ENCODE measurements at places on chromosomes 7 and 10. TPM values are rescaled to one million over a fixed set of nuclear protein-coding genes. Genes with fewer than 3 reads are reported as not detected.
A peak's percentile ranks its signal among the peaks of the same experiment; 100 is the strongest.

DNA sequence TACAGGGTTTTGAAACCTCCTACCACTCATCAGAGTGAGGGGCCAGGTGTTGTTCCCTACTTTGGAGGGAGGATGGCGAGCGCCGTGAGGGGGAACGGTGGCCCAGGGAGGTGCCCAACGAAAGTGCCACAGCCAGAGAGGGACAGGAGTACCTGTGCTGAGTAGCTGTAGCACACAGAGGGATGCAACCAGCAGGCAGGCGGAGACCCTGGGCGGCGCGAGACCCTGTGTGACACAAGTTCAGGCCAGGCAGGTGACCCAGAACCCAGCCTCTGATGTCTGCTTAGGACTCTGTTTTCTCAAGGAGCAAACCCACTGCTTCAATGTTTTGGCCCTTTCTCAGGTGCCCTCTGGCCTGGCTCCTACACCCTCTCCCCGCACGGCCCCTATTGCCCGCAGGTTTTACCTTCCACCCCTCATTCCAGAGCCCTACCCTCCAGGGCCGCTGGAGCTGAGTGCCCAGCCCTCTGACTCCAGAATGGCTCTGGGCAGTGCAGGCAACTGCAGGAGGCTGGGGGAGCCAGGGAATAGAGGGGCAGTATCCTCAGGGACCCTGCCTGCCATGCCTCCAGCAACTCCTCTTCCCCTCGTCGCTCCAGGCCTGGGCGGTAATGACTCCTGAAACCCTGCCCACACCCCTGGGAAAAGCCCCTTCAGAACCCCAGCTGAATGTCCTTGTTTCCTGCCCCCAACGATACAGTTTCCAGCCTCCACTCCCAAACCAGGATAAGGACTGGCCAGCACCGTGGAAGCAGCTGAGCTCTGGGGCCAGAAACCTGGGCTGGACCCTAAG lies 164.1 kb upstream of the RHEB start:
- H3K27ac ChIP-seq: peak overlapping the region; percentile 76
- no peak overlapping the region for H3K4me3 ChIP-seq
- no peaks in the 10 kb centered on the region for H3K4me1 ChIP-seq

- no peak overlapping the region for H3K4me3 ChIP-seq
- H3K27me3 ChIP-seq: no peaks in the 10 kb centered on the region
- no peak for DNase-seq
- no peak overlapping the region for H3K27ac ChIP-seq
Observed at GRCh38 chr7:36652431-36652830, 71.9 kb downstream of the AOAH start.

- no peak overlapping the region for H3K4me3 ChIP-seq
- H3K4me1 ChIP-seq: no peaks in the 10 kb centered on the region
- no peaks in the 10 kb centered on the region for H3K36me3 ChIP-seq
- no peaks in the 10 kb centered on the region for H3K27me3 ChIP-seq
Observed at GRCh38 chr10:72375173-72375572, 20.5 kb upstream of the DNAJB12 start.

- no peak for DNase-seq
- no peaks in the 10 kb centered on the region for H3K4me1 ChIP-seq
- no peak overlapping the region for H3K27ac ChIP-seq
- H3K4me3 ChIP-seq: no peak overlapping the region
Observed at GRCh38 chr7:158312789-158313188, 274.8 kb downstream of the PTPRN2 start.

- no peaks in the 10 kb centered on the region for H3K27me3 ChIP-seq
- no peaks in the 10 kb centered on the region for H3K36me3 ChIP-seq
Observed at GRCh38 chr7:104848138-104848990, 165.6 kb upstream of the KMT2E start.

DNA sequence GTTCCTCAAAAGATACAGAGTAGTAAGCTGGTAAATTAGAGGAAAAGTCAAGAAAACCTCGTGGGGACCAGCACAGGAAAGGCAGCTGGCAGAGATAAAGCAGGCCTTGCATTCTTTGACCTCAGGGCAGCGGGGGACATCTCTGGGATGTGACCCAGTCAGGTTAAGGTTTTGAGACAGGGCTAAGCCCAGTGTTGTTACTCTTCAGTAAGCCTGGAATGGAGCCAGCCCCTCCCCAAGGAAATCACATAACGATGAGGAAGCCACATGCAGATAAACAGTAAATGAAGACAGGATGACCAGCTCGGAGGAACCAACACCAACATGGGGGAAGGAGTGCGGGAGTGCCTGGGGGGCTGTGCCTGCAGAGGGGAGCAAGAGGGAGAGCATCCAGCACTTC lies 99.6 kb downstream of the JAZF1 start:
- no peak overlapping the region for H3K27ac ChIP-seq
- DNase-seq: no peak
- no peaks in the 10 kb centered on the region for H3K4me1 ChIP-seq
- H3K27me3 ChIP-seq: no peaks in the 10 kb centered on the region
- H3K36me3 ChIP-seq: no peaks in the 10 kb centered on the region

- H3K36me3 ChIP-seq: no peaks in the 10 kb centered on the region
- peak; percentile 20 for DNase-seq
- H3K27me3 ChIP-seq: no peaks in the 10 kb centered on the region
- H3K4me1 ChIP-seq: no peaks in the 10 kb centered on the region
- H3K27ac ChIP-seq: no peak overlapping the region
Observed at GRCh38 chr7:117014673-117015133, 61.4 kb downstream of the ST7 start.

DNA sequence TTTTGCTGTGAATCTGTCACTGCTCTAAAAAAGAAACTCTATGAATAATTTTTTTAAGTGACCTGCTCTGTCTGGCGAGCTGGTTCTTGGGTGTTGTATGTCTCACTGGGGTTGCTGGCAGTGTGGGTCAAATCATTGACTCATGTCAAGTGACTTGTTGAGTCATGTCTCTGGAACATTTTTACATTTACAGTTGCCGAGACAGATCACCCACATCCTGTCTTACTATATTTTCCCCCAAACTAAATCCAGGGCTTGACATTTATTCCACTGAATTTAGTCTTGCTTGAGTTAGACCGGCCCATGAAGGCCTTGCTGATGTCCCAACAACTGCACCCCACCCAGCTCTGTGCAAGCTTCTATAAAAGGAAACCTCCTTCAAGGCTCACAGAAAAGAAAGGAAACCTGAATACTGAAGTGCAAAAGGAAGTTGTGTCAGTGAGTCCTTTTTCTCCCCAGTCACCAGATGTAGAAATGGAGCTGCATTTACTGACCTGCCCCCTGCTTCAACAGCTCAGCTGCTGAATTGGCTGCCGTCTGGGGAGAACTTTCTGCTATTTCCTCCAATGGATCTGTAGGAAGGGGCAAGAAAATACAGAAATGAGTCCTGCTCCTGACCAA lies 290.3 kb downstream of the TNS3 start:
- no peak overlapping the region for H3K27ac ChIP-seq
- H3K4me3 ChIP-seq: no peak overlapping the region
- no peaks in the 10 kb centered on the region for H3K27me3 ChIP-seq

GRCh38 chr7:89357121-89357520 lies 561.6 kb upstream of the TEX47 start:
- H3K27ac ChIP-seq: no peak overlapping the region
- no peak for DNase-seq
- no peaks in the 10 kb centered on the region for H3K27me3 ChIP-seq
- no peaks in the 10 kb centered on the region for H3K36me3 ChIP-seq
- no peaks in the 10 kb centered on the region for H3K4me1 ChIP-seq

GRCh38 chr10:52778511-52779392 lies 6.2 kb upstream of the MBL2 start:
- H3K27me3 ChIP-seq: no peaks in the 10 kb centered on the region
- no peak overlapping the region for H3K27ac ChIP-seq
- no peak for DNase-seq
- H3K4me1 ChIP-seq: no peaks in the 10 kb centered on the region

DNA sequence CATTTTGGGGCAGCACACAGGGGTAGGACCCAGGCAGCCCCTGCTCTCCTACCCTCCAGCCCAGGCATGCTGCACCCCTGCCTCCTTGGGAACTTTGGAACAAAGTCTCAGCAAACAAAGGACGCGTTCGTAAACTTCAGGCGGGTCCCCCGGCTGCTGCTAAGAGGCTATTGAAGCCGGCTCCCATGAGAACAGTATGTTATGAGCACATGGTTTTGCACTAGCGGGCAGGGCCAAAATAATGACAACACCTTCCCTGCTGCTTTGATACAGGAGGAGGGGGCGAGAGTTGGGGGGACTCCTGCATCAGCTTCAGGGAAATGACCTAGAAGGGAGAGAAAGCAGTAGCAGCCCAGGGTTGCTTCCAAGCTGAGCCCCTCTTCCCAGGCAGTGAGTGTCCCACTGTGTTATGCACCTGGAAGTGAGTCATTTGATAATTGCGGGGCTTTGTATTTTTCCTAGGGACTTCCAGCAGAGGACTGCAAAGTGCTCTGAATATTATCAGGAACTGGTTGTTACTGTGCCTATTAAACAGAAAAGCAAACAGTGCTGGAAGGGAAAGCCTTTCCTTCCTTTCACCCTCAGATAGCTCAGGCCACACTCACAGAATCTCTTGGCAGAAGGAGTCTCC lies 6.9 kb downstream of the ITPRIP start:
- peak overlapping the region; percentile 81 for H3K27ac ChIP-seq
- no peak overlapping the region for H3K4me3 ChIP-seq
- peaks cover 76% of the 10 kb centered on the region for H3K4me1 ChIP-seq
- H3K27me3 ChIP-seq: no peaks in the 10 kb centered on the region
- no peaks in the 10 kb centered on the region for H3K36me3 ChIP-seq

GRCh38 chr10:59082249-59082648 lies 94.2 kb upstream of the PHYHIPL start:
- no peaks in the 10 kb centered on the region for H3K27me3 ChIP-seq
- no peak for DNase-seq
- no peaks in the 10 kb centered on the region for H3K4me1 ChIP-seq
- no peak overlapping the region for H3K4me3 ChIP-seq
- H3K27ac ChIP-seq: no peak overlapping the region
- no peaks in the 10 kb centered on the region for H3K36me3 ChIP-seq

DNA sequence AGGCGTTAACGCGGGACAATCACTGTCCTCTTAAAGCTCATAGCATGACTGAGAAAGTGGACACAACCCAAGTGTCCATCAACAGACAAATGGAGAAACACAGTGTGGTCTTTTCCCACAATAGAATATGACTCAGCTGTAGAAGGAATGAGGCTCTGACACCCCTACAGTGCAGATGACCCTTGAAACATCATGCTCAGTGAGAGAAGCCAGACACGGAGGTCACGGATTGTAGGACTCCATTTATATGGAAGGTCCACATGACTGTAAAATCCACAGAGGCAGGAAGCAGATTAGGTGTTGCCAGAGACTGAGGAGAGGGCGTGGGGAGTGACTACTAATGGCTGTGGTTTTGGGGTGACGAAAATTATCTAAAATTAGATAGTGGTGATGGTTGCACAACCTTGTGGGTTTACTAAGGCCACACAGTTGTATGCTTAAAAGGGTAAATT lies 6.1 kb upstream of the NCAPG2 start:
- H3K4me1 ChIP-seq: no peaks in the 10 kb centered on the region
- H3K27me3 ChIP-seq: no peaks in the 10 kb centered on the region
- no peaks in the 10 kb centered on the region for H3K36me3 ChIP-seq
- DNase-seq: no peak

- no peaks in the 10 kb centered on the region for H3K4me1 ChIP-seq
- no peak overlapping the region for H3K4me3 ChIP-seq
- H3K27me3 ChIP-seq: no peaks in the 10 kb centered on the region
- DNase-seq: no peak
Observed at GRCh38 chr10:131418681-131419080, 107.2 kb upstream of the TCERG1L start.

GRCh38 chr10:11180228-11180627 lies 162.6 kb downstream of the CELF2 start:
- H3K27me3 ChIP-seq: no peaks in the 10 kb centered on the region
- DNase-seq: no peak
- H3K4me3 ChIP-seq: no peak overlapping the region
- H3K4me1 ChIP-seq: no peaks in the 10 kb centered on the region

DNA sequence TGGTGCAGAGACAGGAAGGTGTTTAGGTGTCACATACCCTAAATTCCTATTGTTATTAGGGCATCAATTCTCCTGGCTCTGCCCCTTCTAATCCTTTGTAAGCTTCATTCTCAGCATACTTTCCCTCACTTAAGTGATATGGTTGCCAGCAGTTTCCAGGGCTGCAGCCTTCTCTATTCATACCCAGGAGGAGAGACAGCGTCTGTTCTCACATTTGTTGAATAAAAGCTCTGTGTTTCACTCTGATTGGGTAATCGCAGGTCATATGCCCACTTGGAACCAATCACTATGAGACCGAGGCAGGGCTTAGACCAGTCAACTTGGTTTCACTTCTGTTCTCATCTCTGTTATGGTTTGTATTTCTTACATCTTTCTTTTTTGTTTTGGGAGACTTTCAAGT lies 109.6 kb upstream of the MTPN start:
- no peaks in the 10 kb centered on the region for H3K36me3 ChIP-seq
- peak overlapping the region; percentile 55 for H3K4me3 ChIP-seq
- H3K27me3 ChIP-seq: no peaks in the 10 kb centered on the region
- H3K4me1 ChIP-seq: no peaks in the 10 kb centered on the region
- H3K27ac ChIP-seq: no peak overlapping the region
- no peak for DNase-seq

GRCh38 chr10:96863922-96864543 lies 31.9 kb downstream of the LCOR start:
- no peak overlapping the region for H3K27ac ChIP-seq
- DNase-seq: no peak
- no peaks in the 10 kb centered on the region for H3K27me3 ChIP-seq
- H3K4me3 ChIP-seq: no peak overlapping the region
- no peaks in the 10 kb centered on the region for H3K36me3 ChIP-seq

DNA sequence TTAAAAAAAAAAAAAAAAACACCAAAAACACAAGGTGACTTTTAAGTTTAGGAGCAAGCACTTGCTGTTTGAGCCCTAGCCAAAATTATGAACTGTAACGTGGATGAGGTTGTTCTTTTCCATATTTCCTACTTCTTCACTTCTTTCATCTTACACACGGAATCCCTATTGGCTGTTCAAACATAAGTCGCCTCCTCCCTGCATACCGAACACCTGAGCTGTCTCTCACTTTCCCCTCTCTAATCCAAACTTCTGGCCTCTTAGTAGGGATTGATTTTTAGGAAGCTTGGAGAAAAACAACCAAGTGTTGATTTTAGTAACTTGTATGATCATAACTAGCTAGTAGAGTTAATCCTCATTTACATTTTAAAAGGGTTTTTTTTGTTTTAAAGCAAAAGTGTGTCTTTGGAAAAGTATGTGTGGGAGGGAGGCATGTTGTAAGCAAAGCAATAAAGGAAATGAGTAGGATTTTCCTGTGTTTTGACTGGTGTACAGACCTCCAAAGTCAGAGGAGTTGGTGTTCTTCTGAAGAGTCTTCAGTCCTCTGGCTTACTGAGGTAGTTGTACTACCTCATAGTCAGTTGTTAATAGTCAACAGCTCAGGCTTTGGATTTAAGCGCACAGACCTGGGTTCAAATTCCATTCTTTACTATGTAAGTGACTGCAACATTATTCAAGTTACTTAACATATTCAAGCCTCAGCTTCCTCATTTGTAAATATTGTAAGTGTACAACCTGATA lies 39.3 kb downstream of the RABGEF1 start:
- no peaks in the 10 kb centered on the region for H3K27me3 ChIP-seq
- no peak overlapping the region for H3K27ac ChIP-seq
- no peak overlapping the region for H3K4me3 ChIP-seq
- H3K4me1 ChIP-seq: no peaks in the 10 kb centered on the region

GRCh38 chr10:22005763-22006162 lies 2.2 kb upstream of the DNAJC1 start:
- no peaks in the 10 kb centered on the region for H3K36me3 ChIP-seq
- H3K27me3 ChIP-seq: no peaks in the 10 kb centered on the region
- no peak for DNase-seq
- no peak overlapping the region for H3K27ac ChIP-seq

DKK1 gene
- 1.5 TPM for total RNA-seq

ACSL5 gene
- total RNA-seq: 21.8 TPM

AFAP1L2 gene
- total RNA-seq: 24.0 TPM

KCNIP2 gene
- 3.4 TPM for total RNA-seq

ITIH5 gene
- total RNA-seq: 13.1 TPM

SEMA3E gene
- 1.1 TPM for total RNA-seq

MYPN gene
- 0.06 TPM for total RNA-seq

HOXA10 gene
- total RNA-seq: 16.3 TPM

ALOX5 gene
- 58.1 TPM for total RNA-seq
